CD4-positive, alpha-beta memory T cell (primary cell): ENCODE measurements at places on chromosomes 7 and 10. TPM values are rescaled to one million over a fixed set of nuclear protein-coding genes. Genes with fewer than 3 reads are reported as not detected.

The ENKUR gene
- polyA plus RNA-seq, result not detected

The MSANTD7 gene
- polyA plus RNA-seq, result 6.5 TPM

The MYL7 gene
- polyA plus RNA-seq, result not detected

The NODAL gene
- polyA plus RNA-seq, result 0.19 TPM

The CHRM2 gene
- not detected for polyA plus RNA-seq

The VPS41 gene
- 54.6 TPM for polyA plus RNA-seq

The ZNF467 gene
- 3.9 TPM for polyA plus RNA-seq

The FBXO24 gene
- 0.77 TPM for polyA plus RNA-seq

The ING3 gene
- polyA plus RNA-seq, result 32.2 TPM

The PITRM1 gene
- polyA plus RNA-seq, result 25.5 TPM

The INSYN2A gene
- not detected for polyA plus RNA-seq

The DNAH11 gene
- not detected for polyA plus RNA-seq

The VWDE gene
- polyA plus RNA-seq, result not detected

The NOS3 gene
- 6.6 TPM for polyA plus RNA-seq

The ACHE gene
- not detected for polyA plus RNA-seq

The GPR158 gene
- not detected for polyA plus RNA-seq
